ENCODE measurements at places on chromosomes 4 and X. TPM values are rescaled to one million over a fixed set of nuclear protein-coding genes. Genes with fewer than 3 reads are reported as not detected.

MUC7 gene
- total RNA-seq, result not detected

EDA2R gene
- total RNA-seq, result 1.2 TPM

IL3RA gene
- 7.9 TPM for total RNA-seq

GLRB gene
- total RNA-seq, result 2.9 TPM

DUSP21 gene
- not detected for total RNA-seq

DNA sequence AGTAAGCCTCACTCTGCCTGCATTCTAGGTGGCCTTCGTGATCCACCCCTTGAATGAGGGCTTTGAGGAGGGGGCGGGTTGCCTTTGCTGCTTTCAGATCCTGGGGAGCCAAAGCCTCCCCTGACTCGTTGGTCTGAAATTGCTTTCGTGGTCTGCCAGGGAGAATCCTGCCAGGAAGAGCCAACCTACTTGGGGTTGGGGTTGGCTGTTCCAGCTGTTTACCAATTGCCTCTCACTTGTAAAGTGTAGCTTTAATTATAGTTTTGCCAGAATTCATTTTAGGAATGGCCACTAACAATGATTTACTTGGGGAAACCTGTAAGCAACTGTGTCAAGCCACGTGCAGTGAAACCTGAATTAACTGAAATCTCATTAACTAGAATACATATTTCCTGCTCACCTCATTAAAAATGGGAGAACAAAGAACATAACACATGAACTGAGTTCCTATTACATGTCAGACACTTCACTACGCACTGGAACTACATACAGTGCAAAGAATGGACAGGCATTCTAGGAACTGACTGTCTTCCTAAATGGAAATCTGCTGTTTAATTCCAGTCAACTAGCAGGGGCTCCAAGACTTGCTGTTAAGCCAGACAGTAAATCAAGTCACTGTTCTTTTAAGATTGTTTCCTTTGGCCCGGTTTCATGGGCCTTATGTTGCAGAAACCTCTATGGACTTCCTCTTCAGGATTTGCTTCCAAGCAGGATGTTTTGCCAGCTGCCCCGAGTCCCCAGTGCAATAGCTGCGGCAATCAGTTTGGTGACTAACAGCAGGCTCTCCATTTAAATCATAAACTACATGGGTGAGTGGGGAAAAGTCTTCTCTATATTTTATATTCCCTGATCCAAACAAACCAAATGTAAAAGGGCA, 16.4 kb upstream of the NKRF start:
- no peak for DNase-seq

DNA sequence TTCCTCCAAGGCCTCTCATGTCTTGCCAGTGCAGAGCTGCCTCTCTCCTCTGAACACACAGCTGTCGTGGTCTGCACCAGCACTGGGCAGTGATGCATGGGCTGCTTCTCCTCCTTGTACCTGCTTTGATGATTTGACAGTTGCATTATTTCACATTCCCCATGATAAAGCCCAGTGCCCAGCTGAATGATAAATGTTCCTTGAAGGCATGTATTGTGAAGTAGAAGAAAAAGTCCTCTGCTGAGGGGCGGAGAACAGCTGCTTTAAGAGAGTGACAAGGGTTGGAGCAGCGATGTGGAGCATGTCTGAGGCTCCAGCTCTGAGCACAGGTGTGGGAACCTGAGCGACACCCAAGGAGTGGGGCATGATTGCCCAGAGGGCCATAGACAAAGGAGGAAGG, 21.1 kb upstream of the TRIM2 start:
- DNase-seq, result no peak

DNA sequence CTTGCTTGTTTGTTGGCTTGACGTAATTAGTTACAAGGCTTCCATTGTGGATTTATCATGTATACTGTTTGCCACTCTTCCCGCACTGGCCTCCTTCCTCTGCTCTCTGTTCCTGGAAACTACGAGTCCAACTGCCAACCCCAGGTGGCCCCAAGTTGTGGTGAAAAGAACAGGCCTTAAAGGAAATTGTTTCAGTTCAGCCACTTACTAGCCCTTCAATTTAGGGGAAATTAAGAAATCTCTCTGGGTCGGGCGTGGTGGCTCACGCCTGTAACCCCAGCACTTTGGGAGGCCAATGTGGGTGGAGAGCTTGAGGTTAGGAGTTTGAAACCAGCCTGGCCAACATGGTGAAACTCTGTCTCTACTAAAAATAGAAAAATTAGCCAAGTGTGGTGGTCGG, 28.0 kb downstream of the RBM47 start:
- no peak for DNase-seq

- no peak for DNase-seq
Measured at GRCh38 chr4:113407409-113407808, 354.1 kb downstream of the CAMK2D start.

DNA sequence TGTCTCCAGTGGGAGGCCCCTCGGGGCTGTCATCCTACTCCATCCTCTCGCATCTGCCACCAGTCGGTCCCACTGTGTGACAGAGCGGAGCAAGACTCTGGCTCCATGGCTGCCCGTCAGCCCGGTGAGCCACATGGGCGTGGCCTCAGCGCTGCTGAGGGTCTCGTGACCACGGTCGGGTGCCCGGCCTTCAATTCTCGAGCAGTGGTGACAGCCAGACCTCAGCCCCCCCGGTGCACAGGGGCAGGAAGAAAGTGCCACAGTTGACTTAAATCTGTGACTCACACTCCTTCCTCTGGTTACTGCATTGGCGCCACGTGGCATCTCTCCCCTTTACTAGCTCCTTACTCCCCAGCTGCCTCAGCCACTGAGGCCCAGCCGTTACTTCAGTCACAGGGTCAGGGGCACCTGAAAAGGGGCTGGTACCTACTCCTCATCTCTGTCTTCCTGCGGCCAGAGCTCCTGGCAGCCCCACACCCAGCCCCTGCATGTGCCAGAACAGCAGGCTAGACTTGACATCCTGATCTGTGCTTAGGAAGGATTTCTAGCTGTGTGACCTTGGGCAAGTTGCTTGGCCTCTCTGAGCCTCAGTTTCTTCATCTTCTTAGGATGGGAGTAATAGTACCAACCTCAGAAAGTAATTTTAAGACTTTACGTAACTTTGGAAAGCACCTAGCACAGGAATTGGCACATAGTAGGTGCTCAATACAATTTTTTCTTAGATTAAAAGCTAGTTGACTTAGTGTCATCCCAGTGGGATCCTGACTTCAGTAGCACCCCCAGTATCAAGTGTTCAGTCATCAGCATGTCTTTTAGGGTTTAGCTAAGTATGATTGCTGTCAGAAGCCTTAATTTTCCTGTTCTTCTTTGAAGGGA, 66.1 kb downstream of the TNIP2 start:
- DNase-seq, result no peak

DNA sequence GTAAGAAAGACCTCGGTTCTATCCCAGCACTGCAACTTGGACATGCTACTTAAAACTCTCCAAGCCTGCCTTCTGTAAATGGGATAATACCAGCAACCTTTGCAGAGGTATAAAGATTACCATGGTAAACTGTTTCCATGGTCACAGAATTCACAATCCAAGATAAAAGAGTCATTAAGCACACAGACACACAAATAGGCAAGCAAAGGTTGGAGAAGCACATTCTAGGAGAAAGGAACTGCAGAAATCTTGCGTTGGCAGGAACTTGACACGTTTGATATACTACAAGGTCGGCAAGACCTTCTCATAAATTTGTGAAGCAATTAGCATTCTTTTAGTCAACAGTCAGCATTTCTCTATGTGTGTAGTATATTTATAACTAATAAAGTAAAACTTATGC, 12.3 kb upstream of the CHRNA9 start:
- no peak for DNase-seq

- DNase-seq, result no peak
Measured at GRCh38 chr4:159384632-159385031, 281.8 kb downstream of the RAPGEF2 start.

- DNase-seq, result no peak
Measured at GRCh38 chr4:141560056-141560455, 76.3 kb upstream of the IL15 start.

DNA sequence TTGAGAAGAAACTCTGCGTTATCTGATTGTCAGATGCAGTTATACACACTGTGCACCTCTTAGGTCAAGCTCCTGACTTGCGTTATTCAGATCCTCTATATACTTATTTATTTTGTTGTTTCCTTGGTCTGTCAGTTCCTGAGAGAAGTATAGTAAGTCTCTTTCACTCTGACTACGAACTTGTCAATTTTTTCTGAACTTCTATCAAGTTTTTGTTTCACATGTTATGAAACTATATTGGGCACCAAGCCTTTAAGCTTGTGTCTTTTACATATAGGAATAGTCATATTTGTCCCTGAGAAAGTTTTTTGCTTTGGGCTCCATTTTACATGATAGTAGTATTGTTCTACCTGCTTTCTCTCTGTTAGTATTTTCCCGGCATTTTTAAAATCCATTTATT, 31.7 kb downstream of the ZNF275 start:
- DNase-seq, result no peak

DNA sequence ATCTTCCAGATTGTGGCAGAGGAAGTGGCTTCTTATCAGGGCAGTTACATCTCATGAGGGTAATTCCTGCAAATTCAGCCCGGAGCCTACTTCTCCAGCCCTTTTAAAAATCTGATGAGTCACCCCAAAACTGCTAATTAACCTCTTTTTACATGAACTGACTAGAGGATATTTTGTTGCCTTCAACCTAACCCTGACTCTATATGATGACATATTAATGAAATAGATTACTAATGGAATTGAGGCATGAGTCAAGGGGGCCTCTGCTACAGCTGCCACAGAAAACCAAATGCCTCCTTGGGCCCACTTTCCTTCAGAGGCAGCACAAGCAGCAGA, 72.5 kb downstream of the QRFPR start:
- no peak for DNase-seq

GRCh38 chrX:10524578-10524977, 95.8 kb downstream of the MID1 start:
- no peak for DNase-seq

GRCh38 chr4:17654701-17655100, 40.3 kb downstream of the MED28 start:
- DNase-seq, result no peak

- no peak for DNase-seq
Measured at GRCh38 chr4:90824266-90825150, 697.3 kb downstream of the CCSER1 start.

GRCh38 chrX:120450163-120450562, 18.9 kb downstream of the LAMP2 start:
- no peak for DNase-seq

DNA sequence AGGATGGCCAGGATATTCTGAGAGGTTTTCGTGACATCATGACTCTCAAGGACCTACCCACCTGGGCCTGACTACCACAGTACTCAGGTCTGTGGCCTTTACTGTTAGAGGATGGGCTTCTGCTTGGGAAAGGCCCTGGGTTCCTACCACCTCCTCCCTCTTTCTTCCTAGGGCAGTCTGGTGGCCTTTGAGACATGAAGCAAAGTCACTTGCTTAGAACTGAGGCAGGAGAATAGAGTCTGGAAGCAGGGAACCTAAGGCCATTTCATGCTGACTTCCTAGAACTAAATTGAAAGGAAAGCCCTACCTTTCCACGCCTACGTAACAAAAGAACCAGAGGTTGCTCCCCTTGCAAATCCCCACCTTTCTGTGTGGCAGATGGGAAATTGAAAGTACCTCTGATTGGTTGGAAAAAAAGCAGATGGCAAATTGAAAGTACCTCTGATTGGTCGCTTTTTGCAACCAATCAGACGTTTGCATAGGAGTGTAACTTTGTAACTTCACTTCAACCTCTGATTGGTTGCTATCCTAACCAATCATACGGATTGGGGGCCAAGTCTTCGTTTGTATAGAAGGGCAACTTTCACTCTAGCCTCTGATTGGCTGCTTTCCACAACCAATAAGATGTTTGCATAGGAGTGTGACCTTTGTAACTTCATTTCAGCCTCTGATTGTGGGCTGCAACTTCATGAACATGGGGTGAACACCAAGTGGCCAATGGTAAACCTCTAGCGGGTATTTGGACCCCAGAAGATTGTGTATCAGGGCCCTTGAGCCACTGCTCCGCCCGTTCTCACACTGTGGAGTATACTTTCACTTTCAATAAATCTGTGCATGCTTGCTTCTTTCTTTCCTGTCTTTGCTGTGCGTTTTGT, 9.9 kb upstream of the AKAP14 start:
- no peak for DNase-seq
